ENCODE measurements at places on chromosomes 4 and X.

DNA sequence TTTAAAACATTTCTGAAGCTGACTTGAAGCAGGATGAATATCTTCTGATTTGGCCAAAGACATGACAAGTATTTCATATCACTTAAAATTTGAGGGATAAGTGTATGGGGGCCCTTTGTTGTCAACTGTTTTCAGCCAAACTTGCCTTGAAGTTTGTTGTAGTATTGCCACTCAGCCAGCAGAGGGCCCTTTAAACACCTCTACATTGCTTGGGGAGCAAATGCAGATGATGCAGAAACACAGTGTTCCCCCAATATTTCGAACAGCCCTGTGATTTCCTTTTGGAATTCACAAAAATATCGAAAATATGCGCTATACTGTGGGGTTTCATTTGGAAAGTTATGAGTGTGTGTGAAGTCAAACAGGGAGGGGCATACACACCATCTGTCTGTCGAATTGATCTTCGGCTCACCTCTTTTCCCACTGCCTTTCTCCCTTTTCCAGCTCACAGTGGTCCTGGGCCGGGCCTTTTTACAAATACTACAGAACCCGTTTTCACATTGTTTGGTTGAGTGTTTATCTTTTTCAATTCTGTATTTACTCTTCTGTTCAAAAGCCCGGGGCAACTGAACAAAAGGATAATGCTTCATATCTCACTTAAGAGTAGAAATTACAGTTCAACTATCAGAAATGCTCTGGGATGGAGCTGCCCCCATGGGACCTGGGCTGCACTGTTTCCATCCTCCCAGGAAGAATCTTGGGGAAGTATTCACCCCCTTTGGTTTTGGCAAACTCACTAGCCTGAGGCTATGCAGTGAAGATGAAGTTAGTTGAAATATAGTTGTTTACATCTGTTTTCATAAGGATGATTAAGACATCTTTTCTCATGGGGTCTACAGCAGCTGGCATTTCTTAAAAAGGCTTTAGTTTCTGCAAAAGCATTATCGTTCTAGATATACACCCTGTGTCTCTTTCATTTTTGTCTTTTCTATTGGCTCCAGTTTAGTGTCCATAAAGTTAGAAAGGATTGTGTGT lies 137.6 kb downstream of the EGF start:
- DNase-seq = no peak

DNA sequence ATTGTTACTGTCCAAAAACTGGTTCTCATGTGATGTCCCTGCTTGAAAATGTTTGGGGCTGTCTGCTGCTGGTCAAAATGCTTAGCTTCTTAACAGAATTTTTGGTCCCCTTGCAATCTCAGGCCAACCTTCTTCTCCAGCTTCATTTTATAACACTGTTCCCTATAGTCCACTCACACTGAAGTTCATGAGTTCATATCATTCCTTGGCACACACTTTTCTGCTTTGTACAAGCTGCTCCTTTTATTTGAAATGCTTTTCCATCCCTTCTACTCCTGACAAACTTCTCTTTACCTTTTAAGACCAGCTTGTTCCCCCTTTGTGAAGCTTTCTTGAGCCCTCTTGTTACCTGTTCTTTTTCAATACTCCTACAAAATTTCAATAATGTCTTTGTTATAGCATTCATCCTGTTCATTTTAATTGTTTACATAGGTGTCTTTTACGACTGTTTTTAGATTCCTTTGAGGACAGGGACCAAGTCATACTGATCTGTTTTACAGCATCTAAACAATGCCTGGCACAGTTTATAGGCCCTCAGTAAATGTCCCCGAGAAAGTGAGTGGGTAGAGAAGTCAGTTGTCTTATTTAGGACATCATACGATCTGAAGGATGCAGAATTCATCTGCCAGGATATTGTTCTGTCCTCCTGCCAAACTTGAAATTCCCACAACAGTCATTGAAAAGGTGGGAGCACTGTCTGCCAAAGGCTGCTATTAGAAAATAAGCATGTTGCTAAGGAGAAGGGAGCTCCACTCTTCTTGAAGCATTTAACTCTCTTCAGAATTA lies 134.4 kb upstream of the BMPR1B start:
- DNase-seq = no peak

- DNase-seq = no peak
Measured at GRCh38 chrX:137916090-137916746, 350.3 kb downstream of the ZIC3 start.

DNA sequence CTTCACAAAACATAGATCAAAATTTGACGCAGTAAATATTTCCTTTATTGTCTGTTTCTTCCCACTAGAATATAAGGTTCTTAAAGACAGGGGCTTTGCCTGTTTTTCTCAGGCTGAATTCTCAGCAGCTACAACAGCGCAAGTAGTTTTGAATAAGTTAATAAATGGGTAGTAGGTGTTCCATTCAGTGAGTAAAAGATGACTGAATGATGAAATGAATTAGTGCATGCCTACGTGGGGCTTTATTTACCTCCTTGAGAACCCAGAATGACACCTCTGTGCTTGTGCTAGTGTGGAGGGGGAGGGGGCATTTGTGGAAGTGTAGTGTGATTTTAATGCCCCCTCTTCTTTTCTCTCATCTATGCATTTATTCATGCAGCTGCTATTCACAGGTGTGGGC lies 278.9 kb downstream of the FBXW7 start:
- no peak for DNase-seq

GRCh38 chrX:72272868-72273267 lies 4.2 kb downstream of the RPS4X start:
- no peak for DNase-seq

GRCh38 chrX:105706041-105706440 lies 116.3 kb upstream of the NRK start:
- no peak for DNase-seq

DNA sequence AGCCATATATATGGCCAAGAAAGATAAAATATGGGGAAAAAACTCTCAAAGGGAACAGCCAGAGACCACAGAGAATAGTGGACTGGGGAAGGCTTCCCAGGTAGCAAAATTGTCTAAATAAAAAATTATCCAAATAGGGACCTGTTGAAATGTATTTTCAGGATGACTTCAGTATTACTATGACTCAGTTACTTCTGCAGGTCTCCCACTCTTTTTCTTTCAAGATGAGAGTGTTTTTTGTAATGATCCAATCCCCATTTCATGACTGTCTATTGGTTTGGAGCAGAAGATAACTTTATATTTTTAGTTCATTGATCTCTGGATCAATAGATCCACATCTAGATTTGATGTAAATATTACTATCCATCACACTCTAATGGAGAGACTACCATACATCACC lies 372.1 kb upstream of the EMCN start:
- no peak for DNase-seq

DNA sequence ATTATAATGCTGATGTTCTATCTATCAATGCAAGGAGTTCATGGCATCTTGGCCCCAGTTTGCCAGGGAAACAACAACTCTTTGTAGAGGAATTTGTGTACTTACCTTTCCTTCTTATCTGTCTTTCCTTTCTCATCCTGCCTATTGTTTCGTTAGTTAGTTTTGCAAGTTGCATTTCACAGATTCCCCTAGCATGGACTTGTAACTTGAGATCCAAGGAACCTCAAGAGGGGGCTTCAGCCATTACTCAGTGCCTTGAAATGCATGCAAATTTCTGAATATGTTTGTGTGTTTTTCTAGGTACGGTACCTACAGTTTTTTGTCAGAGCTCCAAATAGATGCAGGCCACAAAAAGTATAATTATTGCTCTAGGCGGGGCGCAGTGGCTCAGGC lies 203.6 kb downstream of the LDB2 start:
- no peak for DNase-seq

DNA sequence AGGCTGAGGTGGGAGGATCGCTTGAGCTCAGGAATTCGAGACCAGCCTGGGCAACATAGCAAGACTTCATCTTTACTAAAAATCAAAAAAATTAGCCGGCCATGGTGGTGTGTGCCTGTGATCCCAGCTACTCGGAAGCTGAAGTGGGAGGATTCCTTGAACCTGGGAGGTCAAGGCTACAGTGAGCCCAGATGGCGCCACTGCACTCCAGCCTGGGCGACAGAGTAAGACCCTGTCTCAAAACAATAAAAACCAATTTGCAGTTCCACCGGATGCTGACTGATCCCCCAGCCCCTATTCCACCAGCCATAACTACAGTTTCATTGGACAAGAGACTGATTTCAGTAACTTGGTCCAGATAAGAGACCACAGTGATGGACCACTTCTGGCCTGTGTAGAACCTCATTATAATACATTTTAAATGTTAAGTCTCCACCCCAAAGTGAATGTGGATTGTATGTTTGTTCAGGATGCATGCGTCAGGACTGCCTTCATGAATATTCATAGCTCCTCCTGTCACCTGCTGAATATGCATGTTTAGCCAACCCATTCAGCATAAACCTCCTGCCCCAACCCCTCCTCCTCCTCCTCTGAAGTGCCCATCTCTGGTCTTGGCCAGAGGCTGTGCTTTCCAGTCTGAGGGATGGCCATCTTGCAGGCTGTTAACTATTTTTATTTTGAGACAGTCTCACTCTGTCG lies 2.3 kb upstream of the SLBP start:
- no peak for DNase-seq

DNA sequence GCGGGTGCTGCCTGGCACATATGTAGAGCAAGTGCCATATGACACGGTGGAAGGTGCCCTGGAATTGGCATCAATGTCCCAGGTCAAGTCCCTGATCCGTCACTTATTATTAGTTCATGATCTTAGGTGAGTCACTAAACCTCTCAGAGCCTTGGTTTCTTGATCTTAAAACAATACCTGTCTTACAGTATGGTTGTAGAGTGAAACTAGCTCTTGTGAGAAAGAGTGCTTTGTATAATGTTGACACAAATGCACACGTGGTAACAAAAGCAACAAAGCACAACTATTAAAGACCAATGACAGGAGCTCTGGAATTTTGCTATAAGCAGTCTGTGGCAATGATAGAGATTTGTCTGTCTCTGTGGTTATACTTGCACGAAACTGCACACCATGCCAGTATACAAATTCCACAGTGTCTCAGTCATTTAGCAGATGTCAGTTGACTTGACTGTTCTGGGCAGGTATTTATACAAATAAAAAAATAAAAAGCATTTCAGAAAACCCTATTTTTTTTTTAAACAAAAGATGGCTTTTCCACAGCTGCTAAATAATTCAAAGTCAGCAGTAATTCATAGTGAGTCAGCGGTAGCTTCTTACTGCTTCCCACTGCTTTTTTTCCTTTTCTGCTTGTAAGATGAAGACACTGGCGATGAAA lies 19.7 kb upstream of the ACSL1 start:
- DNase-seq = no peak

GRCh38 chr4:5467111-5467510 lies 241.2 kb downstream of the EVC2 start:
- DNase-seq = no peak

DNA sequence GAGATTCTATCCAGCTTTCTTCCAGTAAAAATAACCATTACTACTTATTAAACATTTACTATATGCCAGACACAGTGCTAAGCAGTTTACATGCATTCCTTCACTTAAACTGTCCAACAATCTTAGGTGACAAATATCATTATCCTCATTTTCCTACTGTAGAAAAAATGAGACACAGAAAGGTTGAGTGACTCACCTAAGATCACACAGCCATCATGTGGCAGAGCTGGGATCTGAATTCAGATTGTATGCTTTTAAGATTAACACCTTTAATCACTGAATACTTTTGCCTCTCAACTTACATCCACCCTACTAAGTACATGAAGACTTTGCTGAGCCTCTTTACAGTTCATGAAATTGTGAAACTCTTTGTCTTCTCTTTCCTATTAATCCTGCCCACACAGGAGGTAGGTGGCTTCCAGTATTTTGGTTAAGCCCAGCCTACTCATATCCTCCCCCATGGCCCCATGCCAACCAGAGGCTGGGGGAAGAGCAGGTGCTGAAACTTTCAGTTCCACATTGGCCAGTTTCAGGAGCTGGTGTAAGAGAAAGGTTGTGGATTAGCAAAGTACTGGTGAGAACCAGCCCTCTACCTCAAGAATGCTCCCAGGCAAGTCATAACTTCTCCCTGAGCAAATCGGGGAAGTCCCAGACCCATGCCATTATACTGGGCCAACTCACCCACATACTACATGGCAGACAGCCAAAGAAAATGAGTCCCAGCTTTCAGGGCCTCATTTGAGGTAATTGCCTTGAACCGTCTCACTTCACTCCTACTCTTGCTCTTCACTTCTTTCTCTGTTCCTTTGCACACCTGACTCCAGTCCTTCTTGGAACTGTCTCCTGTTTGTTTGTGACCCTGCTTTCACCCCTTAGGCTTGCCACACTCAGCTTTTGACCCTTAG lies 211.1 kb downstream of the GUCY2F start:
- no peak for DNase-seq

- no peak for DNase-seq
Measured at GRCh38 chr4:109649872-109650271, 53.4 kb downstream of the CASP6 start.
